Endothelial cell of umbilical vein (primary cell): ENCODE measurements at places on chromosomes 2 and 18. TPM values are rescaled to one million over a fixed set of nuclear protein-coding genes. Genes with fewer than 3 reads are reported as not detected.

Gene ERMN
- not detected in 2 replicates for total RNA-seq

Gene CKAP2L
- total RNA-seq, result 25.2 and 30.7 TPM in 2 replicates

Gene GALNT14
- 0.35 and 0.40 TPM in 2 replicates for total RNA-seq

Gene ANKRD53
- total RNA-seq, result 1.3 and 2.2 TPM in 2 replicates

Gene POTEJ
- 0.24 TPM in 1 of 2 replicates, not detected in the other for total RNA-seq

Gene SERPINB11
- not detected in 2 replicates for total RNA-seq

Gene FSIP2
- total RNA-seq, result 0.16 and 0.24 TPM in 2 replicates

Gene ARID5A
- total RNA-seq, result 24.7 and 29.0 TPM in 2 replicates

GRCh38 chr18:55875371-55875901 lies 287.4 kb upstream of the TCF4 start:
- DNase-seq, result no peak
- H3K36me3 ChIP-seq, result no peaks in the 10 kb centered on the region
- no peaks in the 10 kb centered on the region for H3K4me1 ChIP-seq
- no peak overlapping the region for H3K27ac ChIP-seq
- H3K4me3 ChIP-seq, result no peak overlapping the region

GRCh38 chr2:68806511-68807109 lies 64.6 kb downstream of the BMP10 start:
- no peak overlapping the region for H3K27ac ChIP-seq
- no peak for DNase-seq
- peaks cover 21% of the 10 kb centered on the region for H3K27me3 ChIP-seq
- H3K4me3 ChIP-seq, result no peak overlapping the region
- peaks cover 18% of the 10 kb centered on the region for H3K4me1 ChIP-seq

- no peak overlapping the region for H3K4me3 ChIP-seq
- H3K27me3 ChIP-seq, result no peaks in the 10 kb centered on the region
- no peaks in the 10 kb centered on the region for H3K36me3 ChIP-seq
- DNase-seq, result no peak
- H3K27ac ChIP-seq, result no peak overlapping the region
These were observed 85.0 kb upstream of the PPP1CB start for GRCh38 chr2:28666496-28667184.

GRCh38 chr18:61870151-61870550 lies 22.7 kb downstream of the RNF152 start:
- H3K4me3 ChIP-seq, result no peak overlapping the region
- H3K27ac ChIP-seq, result no peak overlapping the region
- no peaks in the 10 kb centered on the region for H3K36me3 ChIP-seq
- no peak for DNase-seq

- peak; percentile 40 for DNase-seq
- no peak overlapping the region for H3K4me3 ChIP-seq
- H3K27ac ChIP-seq, result no peak overlapping the region
- peaks cover 4% of the 10 kb centered on the region for H3K36me3 ChIP-seq
- H3K4me1 ChIP-seq, result no peaks in the 10 kb centered on the region
These were observed 11.3 kb downstream of the GFPT1 start for GRCh38 chr2:69375494-69376353.

- DNase-seq, result no peak
- H3K27me3 ChIP-seq, result no peaks in the 10 kb centered on the region
- no peak overlapping the region for H3K4me3 ChIP-seq
- H3K36me3 ChIP-seq, result no peaks in the 10 kb centered on the region
These were observed 75.9 kb downstream of the TMEM182 start for GRCh38 chr2:102837626-102838198.

- no peaks in the 10 kb centered on the region for H3K27me3 ChIP-seq
- no peak overlapping the region for H3K4me3 ChIP-seq
- no peak overlapping the region for H3K27ac ChIP-seq
- no peaks in the 10 kb centered on the region for H3K4me1 ChIP-seq
- DNase-seq, result no peak
- peaks cover 2% of the 10 kb centered on the region for H3K36me3 ChIP-seq
These were observed 27.7 kb downstream of the KCTD18 start for GRCh38 chr2:200482194-200482593.

- H3K27me3 ChIP-seq, result no peaks in the 10 kb centered on the region
- H3K4me3 ChIP-seq, result no peak overlapping the region
- no peak overlapping the region for H3K27ac ChIP-seq
- no peak for DNase-seq
- H3K4me1 ChIP-seq, result no peaks in the 10 kb centered on the region
- no peaks in the 10 kb centered on the region for H3K36me3 ChIP-seq
These were observed 50.9 kb downstream of the CABYR start for GRCh38 chr18:24189664-24190346.

GRCh38 chr2:69955029-69955428 lies 6.4 kb downstream of the ASPRV1 start:
- H3K4me3 ChIP-seq, result no peak overlapping the region
- peaks cover 12% of the 10 kb centered on the region for H3K27me3 ChIP-seq
- DNase-seq, result no peak
- H3K27ac ChIP-seq, result no peak overlapping the region
- H3K36me3 ChIP-seq, result no peaks in the 10 kb centered on the region

DNA sequence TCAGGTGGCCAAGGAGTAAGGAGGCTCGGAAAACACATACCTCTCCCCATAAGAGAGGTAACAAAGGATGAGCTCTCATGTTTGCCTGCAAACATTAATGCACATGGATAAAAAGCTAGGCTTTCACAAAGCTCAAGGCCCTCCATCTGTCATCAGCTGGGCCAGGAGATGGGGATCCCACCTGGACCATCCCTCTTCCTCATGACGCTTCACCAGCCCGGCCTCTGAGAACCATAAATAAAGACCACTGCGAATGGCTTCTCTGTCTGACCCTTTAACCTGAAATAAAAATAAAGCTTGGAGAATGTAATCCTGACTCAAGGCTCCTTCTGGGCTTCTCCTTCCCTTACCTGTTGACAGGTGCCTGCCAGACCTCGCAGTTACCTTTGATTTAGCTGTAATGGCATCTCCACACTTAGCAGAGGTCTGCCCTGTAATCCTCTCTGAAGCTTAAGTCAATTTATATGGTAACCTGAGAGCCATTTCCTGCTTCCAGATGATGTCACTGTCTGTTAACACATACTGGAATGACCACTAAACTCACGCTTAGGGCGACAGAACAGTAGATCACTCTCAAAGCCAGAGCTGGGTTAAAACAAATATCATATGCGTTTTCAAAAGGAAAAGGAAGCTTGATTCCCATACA lies 29.3 kb upstream of the FOXI3 start:
- H3K36me3 ChIP-seq, result no peaks in the 10 kb centered on the region
- H3K27me3 ChIP-seq, result no peaks in the 10 kb centered on the region
- no peak for DNase-seq
- no peaks in the 10 kb centered on the region for H3K4me1 ChIP-seq

GRCh38 chr2:20013126-20013849 lies 820 bp upstream of the MATN3 start:
- no peak overlapping the region for H3K27ac ChIP-seq
- peaks cover 3% of the 10 kb centered on the region for H3K27me3 ChIP-seq
- no peaks in the 10 kb centered on the region for H3K36me3 ChIP-seq

DNA sequence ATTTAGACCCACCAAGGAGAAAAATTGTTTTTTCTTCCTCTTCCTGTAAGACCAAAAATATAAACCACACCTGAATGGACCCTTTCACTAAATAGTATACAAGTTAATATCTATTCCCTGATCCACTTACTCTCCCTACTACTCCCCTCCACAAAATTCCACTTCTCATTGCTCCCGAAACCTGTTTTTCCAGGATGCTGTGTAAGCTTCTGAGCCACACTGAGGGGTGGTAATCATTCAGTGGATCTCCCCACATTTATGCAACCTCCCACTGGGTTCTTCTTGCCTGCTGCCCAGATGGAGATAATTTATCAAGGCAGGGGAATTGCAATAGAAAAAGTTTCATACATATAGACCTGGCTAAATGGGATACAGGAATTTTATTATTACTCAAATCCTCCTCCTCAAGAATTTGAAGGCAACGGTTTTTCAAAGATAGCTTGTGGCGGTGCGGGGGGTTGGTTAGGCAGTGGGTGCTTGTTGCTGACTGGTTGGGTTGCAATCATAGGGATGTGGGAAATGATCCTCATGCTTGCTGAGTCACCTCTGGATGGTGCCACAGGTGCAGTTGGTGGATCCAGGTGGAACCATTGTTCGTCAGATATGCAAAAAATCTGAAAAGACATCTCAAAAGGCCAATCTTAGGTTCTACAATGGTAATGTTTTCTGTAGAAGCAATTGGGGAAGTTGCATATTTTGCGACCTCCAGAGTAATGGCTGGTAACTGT lies 970.3 kb downstream of the CNTNAP5 start:
- H3K36me3 ChIP-seq, result no peaks in the 10 kb centered on the region
- no peak overlapping the region for H3K27ac ChIP-seq
- no peaks in the 10 kb centered on the region for H3K27me3 ChIP-seq
- no peak overlapping the region for H3K4me3 ChIP-seq
- no peak for DNase-seq
- H3K4me1 ChIP-seq, result no peaks in the 10 kb centered on the region

DNA sequence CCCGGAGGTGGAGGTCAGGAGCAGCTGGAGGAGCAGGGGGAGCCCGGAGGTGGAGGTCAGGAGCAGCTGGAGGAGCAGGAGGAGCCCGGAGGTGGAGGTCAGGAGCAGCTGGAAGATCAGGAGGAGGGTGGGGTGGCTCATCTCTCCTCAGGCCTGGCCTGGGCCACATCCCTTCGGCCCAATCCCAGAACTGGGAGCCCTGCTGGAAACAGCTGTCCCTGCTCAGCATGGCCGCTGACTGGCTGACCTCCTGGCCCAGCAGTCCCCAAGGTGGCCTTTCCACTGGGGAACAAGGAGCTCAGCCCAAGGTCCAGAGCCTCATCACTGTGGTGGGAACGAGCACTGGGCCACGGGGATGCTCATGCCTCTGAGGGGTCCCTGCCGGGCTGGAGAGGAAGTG lies 66.6 kb upstream of the LAPTM4A start:
- H3K36me3 ChIP-seq, result no peaks in the 10 kb centered on the region
- H3K4me1 ChIP-seq, result peaks cover 10% of the 10 kb centered on the region
- no peaks in the 10 kb centered on the region for H3K27me3 ChIP-seq
- no peak overlapping the region for H3K4me3 ChIP-seq
- no peak for DNase-seq

DNA sequence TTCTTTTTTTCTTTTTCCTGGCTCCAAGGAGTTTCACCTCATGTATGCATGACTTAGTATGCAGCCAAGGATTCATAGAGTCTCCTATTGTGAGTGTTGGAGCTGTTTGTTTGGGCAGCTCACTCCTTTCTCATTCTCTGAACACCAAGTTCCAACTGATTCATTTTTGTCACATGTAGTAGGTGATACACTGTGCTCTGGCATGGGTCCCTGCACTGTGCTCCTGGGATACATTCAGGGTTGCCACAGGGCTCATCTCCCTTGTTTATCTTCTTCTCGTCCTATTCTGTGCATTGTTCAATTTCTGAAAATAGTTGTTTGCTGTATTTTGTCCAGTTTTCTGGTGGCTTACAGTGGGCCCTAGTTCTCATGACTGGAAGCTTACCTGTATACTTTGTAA lies 96.8 kb downstream of the ZNF407 start:
- no peak overlapping the region for H3K4me3 ChIP-seq
- no peak overlapping the region for H3K27ac ChIP-seq
- H3K27me3 ChIP-seq, result no peaks in the 10 kb centered on the region
- H3K4me1 ChIP-seq, result no peaks in the 10 kb centered on the region

DNA sequence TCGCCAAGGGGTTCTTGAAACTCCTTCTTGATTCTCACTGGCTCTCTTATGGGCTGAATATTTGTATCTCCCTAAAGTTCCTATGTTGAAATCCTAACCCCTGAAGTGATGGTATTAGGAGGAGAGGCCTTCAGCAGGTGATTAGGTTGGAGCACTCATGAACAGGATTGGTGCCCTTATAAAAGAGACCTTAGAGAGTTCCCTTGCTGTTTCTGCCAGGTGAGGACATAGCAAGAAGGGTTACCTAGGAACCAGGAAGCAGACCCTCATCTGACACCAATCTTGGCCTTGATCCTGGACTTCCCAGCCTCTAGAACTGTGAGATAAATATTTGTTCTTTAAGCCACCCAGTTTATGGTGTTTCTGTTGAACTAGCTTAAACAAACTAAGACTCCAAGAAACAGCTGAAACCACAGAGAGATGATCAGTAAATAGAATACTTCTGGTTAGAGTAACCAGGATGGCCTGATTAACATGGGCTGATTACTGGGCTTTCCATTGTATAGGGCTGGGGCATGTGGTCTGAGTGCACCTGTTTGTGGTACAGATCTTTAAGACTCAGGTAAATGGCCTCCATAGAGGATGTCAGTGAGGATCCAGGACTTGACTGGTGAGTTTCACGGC lies 7.7 kb upstream of the CDC42EP3 start:
- H3K36me3 ChIP-seq, result no peaks in the 10 kb centered on the region
- H3K27me3 ChIP-seq, result no peaks in the 10 kb centered on the region
- H3K4me1 ChIP-seq, result peaks cover 13% of the 10 kb centered on the region
- no peak overlapping the region for H3K4me3 ChIP-seq

GRCh38 chr2:116754381-116755101 lies 1060.0 kb upstream of the DDX18 start:
- H3K4me1 ChIP-seq, result no peaks in the 10 kb centered on the region
- no peaks in the 10 kb centered on the region for H3K36me3 ChIP-seq
- no peak overlapping the region for H3K4me3 ChIP-seq
- no peak for DNase-seq
- H3K27me3 ChIP-seq, result no peaks in the 10 kb centered on the region
- H3K27ac ChIP-seq, result no peak overlapping the region

GRCh38 chr2:182330451-182331305 lies 96.2 kb downstream of the PDE1A start:
- DNase-seq, result no peak
- peaks cover 25% of the 10 kb centered on the region for H3K27me3 ChIP-seq
- H3K36me3 ChIP-seq, result no peaks in the 10 kb centered on the region
- H3K4me1 ChIP-seq, result no peaks in the 10 kb centered on the region
- no peak overlapping the region for H3K27ac ChIP-seq
- H3K4me3 ChIP-seq, result no peak overlapping the region

GRCh38 chr2:222797261-222797660 lies 63.6 kb upstream of the ACSL3 start:
- H3K4me3 ChIP-seq, result no peak overlapping the region
- H3K27me3 ChIP-seq, result peaks cover 2% of the 10 kb centered on the region
- peaks cover 2% of the 10 kb centered on the region for H3K4me1 ChIP-seq

DNA sequence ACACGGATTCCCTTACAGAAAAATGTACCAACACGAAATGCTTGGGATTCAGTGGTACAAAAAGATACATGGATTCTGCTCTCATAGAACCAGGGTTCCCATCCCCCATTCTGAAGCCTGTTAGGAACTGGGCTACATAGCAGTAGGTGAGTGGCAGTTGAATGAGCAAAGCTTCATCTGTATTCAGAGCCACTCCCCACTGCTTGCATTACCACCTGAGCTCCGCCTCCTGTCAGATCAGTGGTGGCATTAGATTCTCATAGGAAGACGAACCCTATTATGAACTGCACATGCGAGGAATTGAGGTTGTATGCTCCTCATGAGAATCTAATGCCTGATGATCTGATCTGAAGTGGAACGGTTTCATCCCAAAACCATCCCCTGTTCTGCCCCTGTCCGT lies 246.4 kb downstream of the DYM start:
- no peak overlapping the region for H3K4me3 ChIP-seq
- H3K4me1 ChIP-seq, result no peaks in the 10 kb centered on the region
- no peak overlapping the region for H3K27ac ChIP-seq
- H3K36me3 ChIP-seq, result no peaks in the 10 kb centered on the region
- no peaks in the 10 kb centered on the region for H3K27me3 ChIP-seq
